ENCODE measurements at places on chromosomes 5 and 9. TPM values are rescaled to one million over a fixed set of nuclear protein-coding genes. Genes with fewer than 3 reads are reported as not detected.

RANBP3L gene
- total RNA-seq = not detected

FOXD4L6 gene
- not detected for total RNA-seq

TMEM215 gene
- total RNA-seq = not detected

WHRN gene
- 9.6 TPM for total RNA-seq

ECSCR gene
- total RNA-seq = 1.2 TPM

All from activated CD8-positive, alpha-beta memory T cell treated with anti-CD3 and anti-CD28 coated beads for 36 hours (primary cell).